ENCODE measurements at places on chromosomes 12 and 14.
A peak's percentile ranks its signal among the peaks of the same experiment; 100 is the strongest.

- DNase-seq = no peak
- H3K4me1 ChIP-seq = peaks cover 13% of the 10 kb centered on the region
- no peaks in the 10 kb centered on the region for H3K27me3 ChIP-seq
- no peaks in the 10 kb centered on the region for H3K36me3 ChIP-seq
Observed at GRCh38 chr14:75301666-75302325, 23.2 kb downstream of the FOS start.

GRCh38 chr12:10113075-10113474, 14.3 kb upstream of the CLEC1A start:
- no peak overlapping the region for H3K4me3 ChIP-seq
- H3K36me3 ChIP-seq = no peaks in the 10 kb centered on the region
- no peaks in the 10 kb centered on the region for H3K27me3 ChIP-seq
- no peak for DNase-seq
- H3K27ac ChIP-seq = no peak overlapping the region
- H3K4me1 ChIP-seq = no peaks in the 10 kb centered on the region

DNA sequence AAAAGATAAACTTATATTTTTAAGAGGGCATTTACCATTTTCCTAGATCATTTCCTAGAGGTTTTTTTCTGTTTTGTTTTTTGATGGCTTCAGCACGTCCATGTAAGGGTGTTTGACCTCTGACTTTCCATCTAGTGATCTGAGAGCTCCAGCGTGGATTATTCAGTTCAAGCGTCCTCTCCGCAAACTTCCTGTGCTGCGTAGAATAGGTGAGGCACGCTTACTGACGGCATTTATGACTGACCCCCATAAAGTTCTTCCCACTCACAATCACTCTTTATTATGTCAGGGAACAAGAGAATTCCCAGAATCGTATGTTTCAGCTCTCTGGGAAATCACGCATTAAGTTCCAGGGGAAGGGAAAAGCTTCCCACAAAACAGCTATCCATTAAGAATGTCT, 16.4 kb downstream of the CCDC92 start:
- DNase-seq = no peak
- H3K36me3 ChIP-seq = no peaks in the 10 kb centered on the region
- H3K27ac ChIP-seq = no peak overlapping the region
- peaks cover 36% of the 10 kb centered on the region for H3K4me1 ChIP-seq
- H3K4me3 ChIP-seq = no peak overlapping the region
- H3K27me3 ChIP-seq = no peaks in the 10 kb centered on the region

DNA sequence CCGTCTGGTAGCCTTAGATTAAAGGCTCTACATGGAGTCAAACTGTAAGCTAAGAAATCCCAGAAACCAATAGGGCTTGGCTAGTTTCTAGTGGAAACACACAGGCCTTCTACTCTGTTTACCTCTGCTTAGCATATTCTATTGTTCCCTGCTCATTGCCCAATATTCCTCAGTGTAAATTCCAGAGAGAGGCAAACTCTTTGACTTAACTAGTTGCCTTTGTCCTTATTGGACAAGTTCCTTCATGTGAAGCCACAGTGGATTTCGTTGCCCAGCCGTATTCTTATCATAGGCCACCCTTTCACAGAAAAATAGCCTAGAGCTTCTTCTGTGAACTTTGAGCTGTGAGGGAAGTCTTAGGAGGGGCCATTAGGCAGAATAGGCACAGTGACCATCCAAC, 186.1 kb downstream of the PLCZ1 start:
- no peaks in the 10 kb centered on the region for H3K36me3 ChIP-seq
- H3K27ac ChIP-seq = no peak overlapping the region
- no peak overlapping the region for H3K4me3 ChIP-seq
- H3K4me1 ChIP-seq = no peaks in the 10 kb centered on the region
- H3K27me3 ChIP-seq = no peaks in the 10 kb centered on the region
- DNase-seq = no peak

DNA sequence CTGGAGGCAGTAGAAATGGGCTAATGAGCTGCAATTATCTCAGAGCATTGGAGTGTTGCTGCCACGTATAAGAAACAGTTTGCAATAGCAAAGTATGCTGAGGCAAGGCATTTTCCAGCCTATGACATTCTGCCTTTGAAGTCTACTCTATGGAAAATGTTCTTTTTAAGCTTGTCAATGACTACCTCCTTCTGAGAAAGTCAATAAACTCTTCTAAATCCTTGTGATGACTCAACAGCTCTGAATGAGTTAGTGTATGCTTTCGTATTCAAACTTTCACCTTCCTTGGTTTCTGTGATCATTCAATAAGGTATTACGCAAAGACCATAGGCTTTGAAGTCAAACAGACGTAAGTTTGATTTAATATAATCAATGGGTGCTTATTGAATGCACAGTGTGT, 111.2 kb downstream of the CAPZA3 start:
- H3K27ac ChIP-seq = no peak overlapping the region
- no peaks in the 10 kb centered on the region for H3K4me1 ChIP-seq
- no peak overlapping the region for H3K4me3 ChIP-seq

GRCh38 chr12:96687719-96688118, 198.3 kb downstream of the CFAP54 start:
- H3K27ac ChIP-seq = no peak overlapping the region
- DNase-seq = no peak
- H3K4me1 ChIP-seq = no peaks in the 10 kb centered on the region
- H3K27me3 ChIP-seq = no peaks in the 10 kb centered on the region

GRCh38 chr12:38155020-38155395, 161.6 kb upstream of the ALG10B start:
- H3K27ac ChIP-seq = no peak overlapping the region
- DNase-seq = no peak
- H3K36me3 ChIP-seq = no peaks in the 10 kb centered on the region
- peaks cover 3% of the 10 kb centered on the region for H3K27me3 ChIP-seq

GRCh38 chr12:73867147-73867546, 670.5 kb upstream of the ATXN7L3B start:
- no peaks in the 10 kb centered on the region for H3K4me1 ChIP-seq
- H3K4me3 ChIP-seq = no peak overlapping the region
- DNase-seq = no peak
- no peaks in the 10 kb centered on the region for H3K27me3 ChIP-seq

DNA sequence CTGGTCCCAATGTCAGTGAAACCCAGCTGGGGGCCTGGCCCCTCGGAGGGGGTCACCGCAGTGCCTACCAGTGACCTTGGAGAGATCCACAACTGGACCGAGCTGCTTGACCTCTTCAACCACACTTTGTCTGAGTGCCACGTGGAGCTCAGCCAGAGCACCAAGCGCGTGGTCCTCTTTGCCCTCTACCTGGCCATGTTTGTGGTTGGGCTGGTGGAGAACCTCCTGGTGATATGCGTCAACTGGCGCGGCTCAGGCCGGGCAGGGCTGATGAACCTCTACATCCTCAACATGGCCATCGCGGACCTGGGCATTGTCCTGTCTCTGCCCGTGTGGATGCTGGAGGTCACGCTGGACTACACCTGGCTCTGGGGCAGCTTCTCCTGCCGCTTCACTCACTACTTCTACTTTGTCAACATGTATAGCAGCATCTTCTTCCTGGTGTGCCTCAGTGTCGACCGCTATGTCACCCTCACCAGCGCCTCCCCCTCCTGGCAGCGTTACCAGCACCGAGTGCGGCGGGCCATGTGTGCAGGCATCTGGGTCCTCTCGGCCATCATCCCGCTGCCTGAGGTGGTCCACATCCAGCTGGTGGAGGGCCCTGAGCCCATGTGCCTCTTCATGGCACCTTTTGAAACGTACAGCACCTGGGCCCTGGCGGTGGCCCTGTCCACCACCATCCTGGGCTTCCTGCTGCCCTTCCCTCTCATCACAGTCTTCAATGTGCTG, 11.0 kb downstream of the ZBTB39 start:
- H3K4me1 ChIP-seq = peaks cover 2% of the 10 kb centered on the region
- H3K36me3 ChIP-seq = no peaks in the 10 kb centered on the region
- no peak overlapping the region for H3K27ac ChIP-seq
- DNase-seq = no peak

- DNase-seq = no peak
- no peaks in the 10 kb centered on the region for H3K27me3 ChIP-seq
- no peak overlapping the region for H3K27ac ChIP-seq
Observed at GRCh38 chr14:85380881-85381280, 149.1 kb upstream of the FLRT2 start.

- H3K27me3 ChIP-seq = no peaks in the 10 kb centered on the region
- peaks cover 29% of the 10 kb centered on the region for H3K36me3 ChIP-seq
- H3K27ac ChIP-seq = no peak overlapping the region
- no peak for DNase-seq
- H3K4me1 ChIP-seq = peaks cover 20% of the 10 kb centered on the region
Observed at GRCh38 chr14:89175881-89176799, 240.9 kb downstream of the FOXN3 start.

DNA sequence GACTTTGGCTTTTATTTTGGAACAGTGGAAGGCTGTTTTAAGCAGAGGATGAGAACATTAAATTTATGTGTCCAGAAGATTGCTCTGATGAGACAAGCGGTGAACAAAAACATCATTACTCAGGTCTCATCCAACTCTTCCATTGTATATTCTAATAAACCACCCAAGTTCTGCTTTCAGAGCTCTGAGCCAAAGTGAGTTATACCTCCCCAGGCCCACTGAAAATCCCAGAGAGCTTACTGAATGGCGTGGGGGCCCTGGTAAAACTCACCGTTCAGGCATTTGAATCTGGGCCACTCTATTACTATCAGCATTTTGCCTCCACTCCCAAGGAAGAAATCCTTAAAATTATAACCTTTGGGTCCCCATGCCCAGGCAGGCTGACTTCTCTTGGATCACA, 122.0 kb upstream of the HIF1A start:
- DNase-seq = no peak
- no peaks in the 10 kb centered on the region for H3K27me3 ChIP-seq
- H3K4me1 ChIP-seq = peaks cover 33% of the 10 kb centered on the region
- H3K4me3 ChIP-seq = no peak overlapping the region
- H3K27ac ChIP-seq = peak overlapping the region; percentile 57

GRCh38 chr12:5272018-5272785, 159.7 kb upstream of the NTF3 start:
- H3K4me3 ChIP-seq = no peak overlapping the region
- peaks cover 2% of the 10 kb centered on the region for H3K27me3 ChIP-seq
- H3K27ac ChIP-seq = no peak overlapping the region

DNA sequence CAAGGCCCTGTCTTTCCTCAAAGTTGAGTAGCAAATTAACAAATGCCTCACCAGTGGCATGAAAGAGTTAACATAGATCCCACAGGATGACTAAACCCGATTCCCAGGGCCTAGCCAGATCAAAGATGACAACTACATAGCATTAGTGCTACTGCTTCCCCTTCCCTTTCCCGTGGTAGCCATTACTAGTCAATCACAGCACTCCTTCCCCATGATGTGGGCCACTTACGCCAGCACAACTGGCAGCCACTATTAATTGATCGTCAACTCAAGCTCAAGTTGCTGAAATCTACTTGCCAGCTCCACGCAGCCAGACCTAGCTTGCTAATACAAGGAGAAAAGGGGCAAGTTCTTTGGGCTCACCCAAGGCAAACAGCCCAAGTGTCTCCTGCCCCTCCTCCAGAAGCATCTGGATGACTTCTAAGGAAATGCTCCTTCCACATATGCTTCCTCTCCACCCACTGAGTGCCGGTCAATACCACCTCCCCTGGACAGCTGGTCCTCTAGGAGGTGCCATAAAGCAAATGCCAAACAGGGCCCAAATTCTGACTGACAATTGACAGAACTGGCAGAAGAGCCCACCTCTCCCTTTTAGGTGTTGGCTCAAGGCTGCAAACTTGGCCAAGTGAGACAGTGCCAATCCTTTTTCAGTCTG, 72.6 kb downstream of the NUAK1 start:
- no peak overlapping the region for H3K4me3 ChIP-seq
- H3K27ac ChIP-seq = peak overlapping the region; percentile 80
- peaks cover 52% of the 10 kb centered on the region for H3K4me1 ChIP-seq
- H3K27me3 ChIP-seq = no peaks in the 10 kb centered on the region
- no peak for DNase-seq

- H3K27ac ChIP-seq = no peak overlapping the region
- DNase-seq = no peak
- no peaks in the 10 kb centered on the region for H3K27me3 ChIP-seq
- H3K4me3 ChIP-seq = no peak overlapping the region
- H3K36me3 ChIP-seq = no peaks in the 10 kb centered on the region
Observed at GRCh38 chr14:21258005-21258888, 11.0 kb downstream of the HNRNPC start.

DNA sequence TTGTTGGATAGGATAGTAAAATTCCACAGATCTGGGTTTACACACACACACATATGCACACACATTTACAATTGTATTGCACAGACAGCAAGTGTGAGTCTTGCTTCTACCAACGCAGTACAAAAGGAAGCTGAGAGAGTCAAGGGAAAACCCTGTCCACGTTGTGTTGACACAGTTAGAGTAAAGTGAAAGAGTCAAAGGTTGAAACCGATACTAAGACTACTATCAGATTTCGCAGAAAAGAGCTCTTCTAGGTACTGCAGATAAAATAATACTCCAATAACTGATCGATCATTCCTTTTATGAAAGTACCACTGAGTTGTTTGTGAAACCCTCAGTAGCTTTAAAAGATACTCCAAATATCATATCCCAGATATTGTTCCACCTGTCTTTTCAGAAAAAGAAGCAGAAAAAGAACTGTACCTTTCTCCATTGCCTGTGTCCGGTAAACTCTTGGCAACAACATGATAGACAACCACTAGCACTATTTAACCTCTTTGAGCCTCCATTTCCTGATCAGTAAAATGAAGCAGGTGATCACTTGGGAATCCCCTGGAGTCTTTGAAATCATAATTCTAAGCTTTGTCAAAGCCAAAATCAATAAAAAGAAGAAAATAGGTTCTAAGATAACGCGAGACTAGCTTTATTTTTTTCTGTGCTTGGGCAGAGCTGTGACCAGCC, 224.6 kb upstream of the FOXN3 start:
- no peaks in the 10 kb centered on the region for H3K27me3 ChIP-seq
- H3K27ac ChIP-seq = no peak overlapping the region
- no peaks in the 10 kb centered on the region for H3K4me1 ChIP-seq
- H3K36me3 ChIP-seq = no peaks in the 10 kb centered on the region
- H3K4me3 ChIP-seq = no peak overlapping the region

DNA sequence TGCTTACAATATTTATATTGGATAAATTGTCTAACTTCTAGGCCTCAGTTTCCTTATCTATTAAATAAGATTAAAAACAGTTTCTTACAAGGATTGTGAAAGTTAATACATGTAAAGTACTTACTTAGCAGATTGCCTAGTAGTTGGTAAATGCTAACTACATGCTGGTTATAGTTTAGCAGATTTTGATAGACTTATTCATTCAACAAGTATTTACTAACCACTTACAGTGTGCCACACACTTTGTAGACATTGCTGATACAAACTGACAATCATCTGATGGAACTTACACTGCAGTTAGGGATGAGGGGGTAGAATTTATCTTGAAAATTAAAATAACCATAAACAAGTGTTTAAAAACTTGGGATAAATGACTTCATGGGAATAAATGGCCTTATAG, 50.4 kb downstream of the ARID2 start:
- no peaks in the 10 kb centered on the region for H3K27me3 ChIP-seq
- no peak overlapping the region for H3K4me3 ChIP-seq
- H3K27ac ChIP-seq = no peak overlapping the region
- no peak for DNase-seq
